ENCODE measurements at places on chromosomes 4 and X.

DNA sequence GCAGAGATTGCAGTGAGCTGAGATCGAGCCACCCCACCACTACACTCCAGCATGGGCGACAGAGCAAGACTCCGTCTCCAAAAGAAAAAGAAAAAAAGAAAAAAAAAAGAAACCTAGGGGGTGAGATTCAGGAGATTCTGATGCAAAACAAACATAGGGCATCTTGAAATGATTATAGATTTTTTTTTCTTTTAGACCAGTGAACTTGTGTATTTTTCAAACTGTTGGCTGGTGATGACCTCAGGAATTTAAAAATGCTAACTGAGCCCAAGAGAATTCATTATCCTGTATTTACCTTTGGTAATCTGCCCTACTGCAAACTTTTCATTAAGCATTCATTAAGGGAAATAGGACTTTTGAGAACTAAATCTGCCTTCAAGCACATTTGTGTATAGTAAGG is 20.6 kb downstream of the ATP10D start:
- DNase-seq: no peak

GRCh38 chr4:176432811-176433540 is 113.2 kb downstream of the SPCS3 start:
- DNase-seq: peak; percentile 29

GRCh38 chr4:168812806-168813205 is 197.2 kb downstream of the CBR4 start:
- no peak for DNase-seq

DNA sequence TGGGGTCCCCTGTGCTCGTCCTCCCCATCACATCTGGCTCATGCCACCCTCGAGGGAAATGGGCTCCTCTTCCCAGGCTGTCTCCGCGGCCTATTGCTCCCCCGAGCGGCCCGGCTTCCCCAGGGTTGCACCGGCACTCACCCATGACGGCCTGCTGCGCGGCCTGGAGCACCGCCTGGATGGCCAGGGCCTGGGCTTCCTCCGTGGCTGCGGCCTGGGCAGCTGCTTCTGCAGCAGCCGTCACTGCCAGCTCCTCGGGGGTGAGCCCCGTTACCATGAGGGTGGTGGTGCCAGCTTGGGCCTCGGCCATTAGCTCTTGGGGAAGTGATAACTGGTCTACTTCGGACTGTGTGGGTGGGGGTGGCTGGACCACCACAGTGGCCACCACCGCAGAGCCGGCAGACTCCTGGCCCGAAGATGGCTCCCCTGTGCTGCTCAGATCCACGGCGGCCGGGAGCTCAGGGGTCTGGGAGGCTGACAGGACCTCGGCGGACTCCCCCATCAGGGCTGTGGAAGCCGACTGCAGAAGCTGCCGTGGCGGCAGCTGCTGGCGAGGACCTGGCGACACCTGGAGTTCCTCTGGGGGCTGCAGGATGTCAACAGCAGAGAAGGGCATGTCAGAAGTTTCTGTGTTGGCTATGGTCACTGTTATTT is 8.1 kb upstream of the RENBP start:
- DNase-seq: no peak

DNA sequence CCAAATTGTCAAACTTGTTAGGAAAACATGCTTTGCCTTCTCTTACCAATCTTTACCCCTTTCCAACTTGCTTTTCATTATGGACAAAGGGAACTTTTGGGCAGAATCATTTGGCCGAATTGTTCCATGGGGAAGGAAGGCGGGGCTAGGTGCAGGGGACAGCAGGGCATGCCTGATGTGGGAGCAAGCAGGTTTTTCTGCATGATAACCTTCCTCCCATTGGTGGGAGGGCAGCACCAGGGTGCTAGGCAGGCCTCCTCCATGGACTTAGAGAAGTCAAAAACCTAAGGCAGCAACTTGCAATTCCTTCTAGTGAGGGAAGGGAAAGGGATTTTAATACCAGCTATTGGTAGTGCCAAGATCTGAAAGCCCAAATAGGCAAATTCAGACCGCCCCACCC is 260.5 kb downstream of the MAPK10 start:
- DNase-seq: no peak

DNA sequence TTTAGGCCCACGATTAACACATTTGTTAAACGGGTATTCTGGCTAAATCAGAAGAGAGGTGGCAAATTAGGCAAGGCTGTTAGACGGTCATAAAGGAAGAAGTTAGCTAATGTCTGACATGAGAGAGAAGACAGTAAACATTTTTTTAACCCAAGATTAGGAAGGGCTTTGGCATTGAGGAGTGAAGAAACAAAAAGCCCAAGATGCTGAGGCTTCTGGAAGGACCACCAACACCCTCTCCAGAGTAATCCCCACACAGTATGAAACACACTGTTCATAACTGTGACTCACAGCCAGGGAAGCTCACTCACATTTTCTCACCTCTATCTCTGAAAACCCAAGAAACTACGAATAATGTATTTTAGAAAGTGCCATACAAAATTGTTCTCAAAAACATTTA is 127.6 kb downstream of the AMELX start:
- no peak for DNase-seq

- peak; percentile 28 for DNase-seq
These were observed 16.6 kb upstream of the PRDM8 start for GRCh38 chr4:80180743-80181142.

Data from iris pigment epithelial cell (primary cell).